Diencephalon (tissue), 1 donor: ENCODE measurements at places on chromosomes 5 and 9. TPM values are rescaled to one million over a fixed set of nuclear protein-coding genes. Genes with fewer than 3 reads are reported as not detected.

BARHL1 gene
- 0.69 TPM for total RNA-seq

SKP1 gene
- total RNA-seq, result 266 TPM

NMUR2 gene
- total RNA-seq, result not detected

CDH6 gene
- 43.4 TPM for total RNA-seq

RASEF gene
- 1.4 TPM for total RNA-seq

PCDHB9 gene
- 9.2 TPM for total RNA-seq

ADCY2 gene
- total RNA-seq, result 32.3 TPM

LCN10 gene
- not detected for total RNA-seq

SLC36A2 gene
- not detected for total RNA-seq

MAP1B gene
- 781 TPM for total RNA-seq

NXNL2 gene
- 1.4 TPM for total RNA-seq

SYNPO gene
- total RNA-seq, result 6.0 TPM

DDX4 gene
- not detected for total RNA-seq

SPINK13 gene
- total RNA-seq, result not detected

HSPA4 gene
- 139 TPM for total RNA-seq

KCNT1 gene
- total RNA-seq, result 12.2 TPM

FAM153A gene
- 4.6 TPM for total RNA-seq

EIF4E1B gene
- 0.46 TPM for total RNA-seq

IL9 gene
- total RNA-seq, result not detected

SPDL1 gene
- total RNA-seq, result 29.8 TPM

ICE1 gene
- 43.1 TPM for total RNA-seq

FOXD4 gene
- 1.6 TPM for total RNA-seq

DOCK8 gene
- total RNA-seq, result 4.2 TPM

APBA1 gene
- total RNA-seq, result 93.2 TPM

ZNF79 gene
- total RNA-seq, result 10.8 TPM

DBH gene
- under 0.01 TPM for total RNA-seq

KCNN2 gene
- total RNA-seq, result 33.9 TPM

CDH18 gene
- 69.4 TPM for total RNA-seq

FUBP3 gene
- 59.7 TPM for total RNA-seq

CMBL gene
- 12.0 TPM for total RNA-seq

FAM200C gene
- total RNA-seq, result 28.6 TPM

SLCO6A1 gene
- not detected for total RNA-seq

CCDC152 gene
- total RNA-seq, result 14.1 TPM

PCDHA11 gene
- total RNA-seq, result 22.8 TPM

TAF1L gene
- total RNA-seq, result under 0.01 TPM

PCDHGA8 gene
- 6.9 TPM for total RNA-seq

ZBED3 gene
- 4.4 TPM for total RNA-seq

MVB12B gene
- 39.0 TPM for total RNA-seq

COL15A1 gene
- 6.7 TPM for total RNA-seq

TTC16 gene
- 0.23 TPM for total RNA-seq

TSSK1B gene
- total RNA-seq, result not detected

TAF11L9 gene
- total RNA-seq, result not detected

RGP1 gene
- total RNA-seq, result 19.1 TPM

MTMR12 gene
- 16.6 TPM for total RNA-seq

PCDHA4 gene
- total RNA-seq, result 15.0 TPM

PCDHB12 gene
- total RNA-seq, result 15.5 TPM

OMD gene
- total RNA-seq, result 1.6 TPM
